ENCODE measurements at places on chromosomes 1 and 21. TPM values are rescaled to one million over a fixed set of nuclear protein-coding genes. Genes with fewer than 3 reads are reported as not detected.

ANGPTL7 gene
- not detected for total RNA-seq

PAPPA2 gene
- total RNA-seq = 15.4 TPM

C1orf116 gene
- total RNA-seq = not detected

OR2AK2 gene
- not detected for total RNA-seq

THEM5 gene
- total RNA-seq = not detected

LENEP gene
- total RNA-seq = not detected

MEX3A gene
- total RNA-seq = 3.3 TPM

NOTCH2NLA gene
- total RNA-seq = 73.0 TPM

GNPAT gene
- total RNA-seq = 49.3 TPM

CLCNKB gene
- total RNA-seq = 0.09 TPM

LCE3D gene
- not detected for total RNA-seq

SYT14 gene
- 0.89 TPM for total RNA-seq

INAVA gene
- 0.18 TPM for total RNA-seq

CD2 gene
- total RNA-seq = not detected

RBBP5 gene
- total RNA-seq = 22.7 TPM

BGLAP gene
- 0.59 TPM for total RNA-seq

C1QA gene
- total RNA-seq = not detected

VSIG8 gene
- not detected for total RNA-seq

FLG gene
- 0.09 TPM for total RNA-seq

SORT1 gene
- total RNA-seq = 27.0 TPM

RAB25 gene
- total RNA-seq = not detected

NEK2 gene
- 17.3 TPM for total RNA-seq

ATF6 gene
- total RNA-seq = 29.9 TPM

SAMSN1 gene
- not detected for total RNA-seq

NCAM2 gene
- total RNA-seq = 56.1 TPM

POU3F1 gene
- 0.09 TPM for total RNA-seq

CDA gene
- not detected for total RNA-seq

JMJD4 gene
- 37.0 TPM for total RNA-seq

RORC gene
- total RNA-seq = not detected

RNU1-1 gene
- total RNA-seq = under 0.01 TPM

SLAMF9 gene
- total RNA-seq = 0.09 TPM

CELA2B gene
- not detected for total RNA-seq

ST6GALNAC3 gene
- total RNA-seq = 2.5 TPM

TCHH gene
- total RNA-seq = not detected

HSD3B1 gene
- not detected for total RNA-seq

HES3 gene
- total RNA-seq = not detected

CCDC185 gene
- total RNA-seq = not detected

ANKRD65 gene
- total RNA-seq = 0.18 TPM

PSRC1 gene
- total RNA-seq = 1.5 TPM

SLC35F3 gene
- total RNA-seq = 0.30 TPM

LHX8 gene
- total RNA-seq = not detected

FAM89A gene
- total RNA-seq = 2.9 TPM

PTAFR gene
- total RNA-seq = 0.05 TPM

IL20 gene
- total RNA-seq = not detected

TSPAN2 gene
- total RNA-seq = 0.30 TPM

ERICH3 gene
- 0.05 TPM for total RNA-seq

SYT11 gene
- 46.9 TPM for total RNA-seq

ERO1B gene
- 8.3 TPM for total RNA-seq
